ENCODE measurements at places on chromosomes 16 and 17.

DNA sequence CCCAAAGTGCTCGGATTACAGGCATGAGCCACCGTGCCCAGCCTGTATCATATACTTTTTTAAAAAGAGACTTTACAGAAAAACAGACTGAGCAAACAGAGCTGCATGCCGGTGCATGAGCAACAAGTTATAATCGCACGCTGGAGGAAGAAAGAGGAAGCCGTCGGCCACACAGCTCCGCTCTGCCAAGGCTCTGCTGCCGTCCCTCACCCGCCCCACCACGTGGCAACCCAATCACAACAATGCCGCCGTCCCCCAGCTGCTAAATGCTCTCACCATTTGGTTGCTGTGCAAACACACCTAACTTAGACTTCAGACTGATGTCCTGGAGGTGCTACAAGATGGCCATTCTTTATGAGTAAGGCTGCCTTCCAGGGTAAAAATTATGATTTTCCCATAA is 83.5 kb downstream of the ADCY9 start:
- no peak for DNase-seq

- DNase-seq = peak; percentile 18
These were observed 1.9 kb upstream of the NFAT5 start for GRCh38 chr16:69563605-69564580.

DNA sequence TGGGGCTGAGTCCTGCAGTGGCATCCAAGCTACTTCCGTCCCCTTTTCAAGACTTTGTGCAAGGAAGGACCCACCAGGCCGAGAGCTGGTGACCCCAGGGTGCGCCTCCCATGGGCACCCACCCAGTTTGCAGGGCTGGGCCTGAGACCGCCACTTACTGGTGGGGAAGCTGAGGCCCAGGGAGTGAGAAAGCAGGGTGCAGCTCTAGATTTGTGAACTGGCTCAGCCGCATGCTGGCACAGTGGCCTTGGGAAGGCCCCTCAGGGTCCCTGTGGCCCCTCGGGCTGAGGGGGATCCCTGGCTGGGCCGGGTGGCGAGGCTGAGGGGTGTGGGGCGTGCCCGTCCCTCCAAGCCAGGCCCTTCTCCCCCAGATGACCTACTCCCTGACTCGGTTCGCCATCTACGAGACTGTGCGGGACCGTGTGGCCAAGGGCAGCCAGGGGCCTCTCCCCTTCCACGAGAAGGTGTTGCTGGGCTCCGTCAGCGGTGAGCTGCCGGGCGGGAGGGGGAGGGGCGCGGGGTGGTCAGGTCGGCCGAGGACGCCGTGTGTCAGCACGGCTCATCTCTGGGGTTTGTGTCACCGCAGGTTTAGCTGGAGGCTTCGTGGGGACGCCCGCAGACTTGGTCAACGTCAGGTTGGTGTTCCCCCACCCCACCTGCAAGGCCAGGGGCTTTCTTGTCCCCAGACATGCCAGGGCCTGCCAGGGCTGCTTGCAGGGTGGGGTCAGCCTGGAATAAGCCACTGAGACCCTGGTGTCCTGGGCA is 3.2 kb downstream of the SLC25A10 start:
- DNase-seq = no peak

- no peak for DNase-seq
These were observed 60.0 kb upstream of the CHMP6 start for GRCh38 chr17:80931421-80932265.

DNA sequence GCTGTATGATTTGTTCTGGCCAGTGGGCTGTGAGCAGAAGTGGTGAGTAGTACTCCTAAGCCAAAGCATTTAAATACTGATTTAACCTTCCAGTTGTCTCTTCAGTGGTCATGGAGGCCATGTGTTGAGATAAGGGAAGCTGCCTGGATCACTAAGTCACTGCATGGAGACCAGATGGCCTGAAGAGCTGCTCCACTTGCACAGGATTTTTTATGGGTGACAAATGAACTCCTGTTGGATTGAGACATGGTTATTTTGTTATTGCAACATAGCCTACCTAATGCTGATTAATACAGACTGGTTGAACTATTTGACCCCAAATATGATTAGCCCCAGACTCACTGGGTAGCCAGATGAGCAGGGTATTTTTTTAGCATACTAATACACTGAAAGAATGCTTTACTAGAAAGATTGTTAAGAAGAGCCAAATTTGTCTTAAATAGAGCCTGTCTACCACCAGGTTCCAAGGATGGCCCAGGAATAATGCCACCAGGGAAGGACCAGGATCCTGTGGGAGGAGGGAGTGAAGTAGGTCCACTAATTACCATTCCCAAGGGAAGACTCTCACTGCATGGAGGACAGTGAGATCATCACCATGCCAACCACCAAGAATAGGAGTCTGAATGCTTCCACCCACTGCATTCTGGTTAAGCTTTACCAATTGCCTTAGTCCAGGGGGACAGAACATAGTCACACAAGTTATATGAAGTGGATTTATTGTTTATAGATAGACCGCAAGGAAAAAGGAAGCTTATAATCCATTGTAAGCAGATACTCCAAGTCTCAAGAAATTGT is 187.4 kb upstream of the IRX6 start:
- no peak for DNase-seq

DNA sequence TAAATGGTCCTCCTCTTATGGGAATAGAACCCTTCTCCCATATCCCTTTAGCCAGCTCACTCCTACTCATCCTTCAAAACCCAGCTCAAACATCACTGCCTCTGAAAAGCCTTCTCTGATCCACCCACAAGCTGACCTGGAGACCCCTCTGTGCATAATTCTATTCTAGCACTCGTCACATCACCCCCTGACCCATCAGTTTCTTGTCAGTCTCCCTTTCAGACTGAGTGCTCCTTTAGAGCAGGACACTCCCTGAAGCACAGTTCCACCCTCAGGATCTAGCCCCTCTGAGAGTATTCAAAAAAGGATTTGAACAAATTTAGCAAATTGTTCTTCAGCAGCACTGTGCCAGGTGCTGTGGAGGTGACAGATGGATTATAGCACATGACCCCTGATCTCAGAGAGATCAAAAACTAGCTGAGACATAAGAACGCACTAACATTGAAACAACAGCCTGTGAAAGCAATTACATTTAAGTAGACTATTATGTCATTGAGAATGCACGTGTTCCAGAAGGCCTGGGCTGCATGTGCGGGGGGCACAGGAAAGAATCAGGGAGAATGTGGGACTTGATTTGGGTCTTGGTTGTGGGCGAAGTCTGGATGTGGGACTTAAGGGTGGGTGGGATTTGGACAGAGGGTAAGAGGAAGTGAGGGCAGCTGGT is 43.5 kb downstream of the MRPS23 start:
- no peak for DNase-seq

DNA sequence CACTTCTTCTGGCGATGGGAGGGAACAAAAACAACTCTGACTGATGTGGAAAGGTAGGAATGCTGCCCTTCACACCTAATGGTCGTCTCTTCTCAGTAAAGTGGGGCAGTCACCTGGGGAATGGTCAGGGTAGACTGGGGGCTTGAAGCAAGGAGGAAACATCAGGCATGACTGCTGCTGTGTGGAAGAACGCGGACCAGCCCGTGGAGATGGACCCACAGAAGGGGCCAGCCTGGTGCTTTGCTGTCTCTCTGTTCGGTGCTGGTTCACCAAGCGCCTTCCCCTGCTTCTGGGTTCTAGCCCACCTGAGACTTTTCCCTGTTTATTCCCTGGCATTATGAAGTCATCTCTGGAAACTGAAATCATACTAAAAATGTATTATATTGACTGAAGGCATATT is 96.2 kb upstream of the DNAH17 start:
- no peak for DNase-seq

GRCh38 chr16:87007907-87008306 is 309.3 kb downstream of the C16orf95 start:
- DNase-seq = no peak

GRCh38 chr17:48596000-48596734 is 2.6 kb upstream of the HOXB5 start:
- DNase-seq = no peak

DNA sequence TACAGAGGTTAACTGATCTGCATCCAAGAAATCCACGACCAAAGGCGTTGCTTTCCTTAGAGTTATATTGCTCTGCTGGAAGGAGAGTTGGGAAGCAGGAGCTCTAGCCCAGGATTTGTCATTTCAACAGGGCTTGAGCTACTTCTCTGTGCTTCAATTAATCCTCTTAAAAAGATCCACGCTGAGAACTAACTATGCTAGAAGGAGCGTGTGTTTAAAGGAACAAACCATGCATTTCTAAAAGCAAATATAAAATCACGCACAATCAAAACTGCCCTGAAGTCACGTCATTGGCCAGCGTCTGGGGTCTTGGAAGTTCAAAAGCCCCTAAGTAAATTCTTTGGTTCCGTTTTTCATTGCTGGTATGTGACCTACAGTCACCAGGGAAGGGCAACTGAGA is 1.1 kb downstream of the ARL6IP1 start:
- no peak for DNase-seq

DNA sequence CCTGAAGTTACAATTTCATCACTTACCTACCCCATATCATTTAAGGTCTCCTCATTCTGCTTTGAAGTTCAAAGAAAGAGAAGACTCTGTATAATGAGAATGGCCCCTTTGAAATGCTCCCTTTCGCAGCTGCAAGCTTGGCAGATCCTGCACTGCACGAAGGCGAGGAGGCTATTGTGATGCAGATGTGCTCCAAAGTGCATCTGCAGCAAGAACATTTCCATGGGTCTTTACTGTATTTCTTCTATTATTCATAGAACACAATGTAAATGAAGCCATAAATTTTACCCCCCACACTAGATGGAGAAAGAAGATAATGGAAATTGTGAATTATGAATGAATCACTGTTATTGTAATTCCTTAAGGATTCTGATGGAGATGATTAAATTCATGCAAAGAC is 178.7 kb downstream of the CHD9NB start:
- no peak for DNase-seq

GRCh38 chr16:87279094-87279658 is 38.0 kb downstream of the C16orf95 start:
- no peak for DNase-seq

- no peak for DNase-seq
These were observed 11.2 kb downstream of the METRNL start for GRCh38 chr17:83090444-83091256.

DNA sequence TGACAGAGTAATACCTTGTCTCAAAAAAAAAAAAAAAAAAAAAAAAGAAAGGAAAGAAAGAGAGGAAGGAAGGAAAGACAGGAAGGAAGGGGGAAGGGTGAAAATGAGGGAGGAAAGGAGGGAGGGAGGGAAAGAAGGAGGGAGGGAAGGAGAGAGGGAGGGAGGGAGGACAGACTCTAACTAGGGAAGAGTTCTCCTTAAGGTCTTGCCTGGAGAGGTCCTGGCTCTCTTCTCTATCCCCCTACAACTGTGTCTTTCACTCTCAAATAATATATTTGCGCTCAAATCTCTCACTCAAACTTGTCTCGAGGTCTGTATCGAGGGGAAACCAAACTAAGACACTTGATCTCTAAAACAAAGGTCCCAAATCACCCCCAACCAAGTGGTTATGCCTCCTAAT is 35.6 kb downstream of the WDR59 start:
- DNase-seq = no peak

DNA sequence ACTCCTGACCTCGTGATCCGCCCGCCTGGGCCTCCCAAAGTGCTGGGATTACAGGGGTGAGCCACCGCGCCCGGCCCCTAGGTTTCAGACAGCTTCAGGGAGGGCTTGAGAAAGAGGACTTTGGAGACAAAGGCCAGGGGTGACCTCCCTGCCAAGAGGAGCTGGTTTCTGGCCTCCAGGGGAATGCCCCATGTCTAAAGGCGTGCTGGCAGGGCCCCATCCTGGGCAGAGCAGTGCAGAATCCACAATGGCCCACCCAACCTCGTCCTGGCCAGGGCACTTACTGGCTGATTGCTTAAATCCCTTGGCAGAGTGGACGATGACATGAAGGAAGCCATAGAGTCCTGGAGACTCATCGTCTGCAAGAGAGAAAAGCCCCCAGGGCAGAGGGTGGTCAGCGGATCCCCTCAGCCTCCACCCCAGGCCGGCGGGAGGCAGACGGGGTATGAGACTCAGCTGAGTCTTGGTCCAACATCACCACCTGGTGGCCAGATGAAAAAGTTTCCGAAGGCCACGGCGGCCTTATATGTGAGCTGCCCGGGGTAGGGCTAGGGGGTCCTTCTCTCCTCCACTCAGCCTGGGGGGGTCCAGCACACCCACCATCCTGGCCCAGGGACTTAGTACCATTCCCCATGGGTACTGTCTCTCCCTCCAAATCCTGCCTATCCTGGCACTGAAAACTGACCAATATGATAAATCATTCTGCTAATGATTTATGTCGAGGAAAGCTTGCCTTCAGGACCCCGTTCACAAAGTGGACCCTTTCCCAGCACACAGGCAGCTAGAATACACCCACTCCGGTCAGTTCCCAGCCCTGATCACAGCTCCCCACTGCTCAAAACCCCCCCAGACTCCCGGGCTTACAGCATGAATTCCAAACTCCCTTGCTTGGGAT is 59.1 kb downstream of the TIMM22 start:
- peak; percentile 26 for DNase-seq

GRCh38 chr17:81665205-81666091 is 957 bp downstream of the OXLD1 start:
- DNase-seq = no peak

DNA sequence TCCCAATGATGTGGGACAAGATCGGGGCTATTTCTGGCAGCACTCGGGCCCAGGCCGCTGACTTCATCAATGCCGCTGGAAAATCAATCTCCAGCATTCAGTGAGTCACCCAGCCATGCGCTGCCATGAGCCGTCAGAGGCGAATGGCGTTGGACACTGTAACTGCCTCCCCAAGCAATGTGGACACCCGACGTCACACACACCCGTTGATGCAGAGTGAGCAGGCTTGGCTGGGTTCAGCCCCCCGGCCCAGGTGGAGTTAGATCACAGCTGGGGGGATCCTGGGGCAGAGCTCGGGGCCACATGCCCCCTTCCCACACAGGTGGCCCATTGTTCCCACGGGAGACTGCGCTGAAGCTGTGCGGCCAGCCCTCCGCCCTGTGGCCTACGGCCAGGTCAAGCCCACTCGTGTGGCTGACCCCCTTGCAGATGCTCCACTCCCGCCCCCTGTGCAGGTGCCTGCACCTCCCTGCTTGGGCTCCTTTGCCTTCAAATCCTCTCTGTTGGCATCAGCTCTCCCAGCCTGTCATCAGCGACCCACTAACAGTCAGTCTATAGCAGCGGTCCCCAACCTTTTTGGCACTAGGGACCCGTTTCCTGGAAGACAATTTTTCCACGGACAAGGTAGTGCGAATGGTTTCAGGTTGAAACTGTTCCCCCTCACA is 89.9 kb downstream of the TBC1D16 start:
- no peak for DNase-seq

DNA sequence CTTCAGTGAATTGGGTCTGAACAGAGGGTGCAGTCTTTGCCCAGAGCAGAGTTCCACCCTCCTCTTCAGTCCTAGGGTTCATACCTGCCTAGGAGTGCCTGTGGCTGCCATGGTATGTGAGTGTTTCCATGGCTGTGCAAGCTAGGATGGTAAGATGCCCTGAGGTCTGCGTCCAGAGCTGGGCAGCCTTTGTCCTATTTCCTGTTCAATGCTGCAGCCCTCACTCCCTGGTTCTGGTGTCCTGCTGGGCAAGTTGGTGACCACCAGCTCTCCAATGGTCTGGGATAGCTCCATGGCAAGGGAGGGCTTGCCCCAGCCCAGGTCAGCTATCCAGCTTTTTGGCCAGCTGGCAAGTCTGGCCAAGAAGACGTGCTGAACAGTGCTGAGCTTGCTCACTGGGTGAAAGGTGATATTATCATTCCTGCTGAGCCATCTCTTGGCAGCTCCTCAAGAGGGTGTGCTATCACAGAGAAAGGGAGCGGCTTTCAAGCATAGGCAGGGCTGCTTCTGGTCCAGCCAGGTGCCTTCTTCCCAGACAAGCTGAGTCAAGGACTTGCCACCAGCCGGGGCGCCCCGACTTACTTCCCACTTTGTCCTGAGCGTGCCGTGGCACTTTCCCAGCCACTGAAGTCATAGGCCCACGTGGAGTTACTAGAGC is 13.0 kb upstream of the NFATC3 start:
- no peak for DNase-seq

- DNase-seq = no peak
These were observed 14.5 kb upstream of the PITPNM3 start for GRCh38 chr17:6570731-6571451.

Measured in activated T-cell treated with anti-CD3 and anti-CD28 coated beads for 1 hour (primary cell).